ENCODE measurements at places on chromosomes 2 and 18.
A peak's percentile ranks its signal among the peaks of the same experiment; 100 is the strongest.

DNA sequence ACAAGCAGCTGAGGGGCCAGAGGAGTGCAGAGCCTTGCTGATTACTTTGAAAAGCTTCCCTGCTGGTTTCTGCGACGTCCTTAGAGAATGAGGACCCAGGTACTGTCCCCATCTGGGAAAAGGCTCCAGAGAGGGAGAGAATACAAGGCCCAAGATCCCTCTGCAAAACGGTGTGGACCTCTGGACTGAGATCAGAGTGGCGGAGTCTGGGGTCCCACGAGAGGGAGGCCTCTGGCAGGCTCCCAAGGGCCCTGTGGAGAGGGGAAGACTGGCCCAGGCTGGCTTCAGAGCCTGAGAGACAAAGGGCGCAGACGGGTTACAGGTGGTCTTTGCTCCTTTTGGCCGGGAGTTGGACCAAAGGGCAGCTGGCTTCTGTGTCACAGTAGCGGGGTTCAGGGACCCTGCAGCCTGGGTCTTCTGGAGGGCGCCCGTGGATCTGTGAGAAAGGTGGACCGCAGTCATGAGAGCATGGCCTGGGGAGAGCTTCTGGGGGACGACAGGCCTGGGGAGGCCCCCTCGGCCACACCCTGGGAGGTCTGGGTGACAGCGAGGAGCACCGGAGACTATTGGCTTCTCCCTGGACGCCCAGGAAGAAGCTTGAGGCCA is 805 bp downstream of the SNORC start:
- DNase-seq, result no peak

DNA sequence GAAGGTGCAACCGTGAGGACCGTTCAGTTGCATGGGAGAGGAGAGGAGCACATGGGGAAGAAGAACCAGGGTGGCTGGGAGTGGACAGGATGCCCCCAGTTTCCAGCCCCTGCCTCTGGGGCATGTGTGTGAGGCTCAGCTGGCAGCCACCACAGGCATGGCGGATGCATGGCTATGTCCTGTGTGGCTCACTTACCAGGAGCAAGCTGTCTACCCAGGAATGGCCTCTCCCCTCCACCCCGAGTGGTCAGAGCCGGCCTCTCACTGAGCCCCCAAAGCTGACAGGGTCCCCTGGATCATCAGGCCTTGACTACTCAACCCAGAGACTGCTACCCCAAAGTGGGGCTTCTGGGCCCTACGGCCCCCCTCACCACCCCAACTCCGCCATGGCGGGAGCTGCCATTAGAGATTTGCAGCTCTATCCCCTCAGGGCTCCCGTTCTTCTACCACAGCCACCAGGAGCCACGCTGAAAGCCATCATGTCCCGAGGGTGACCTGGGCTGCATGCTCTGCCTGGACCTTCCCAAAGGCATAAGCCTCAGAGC is 65.3 kb downstream of the RHOB start:
- DNase-seq, result no peak

GRCh38 chr2:24301599-24301998 is 58.7 kb downstream of the ITSN2 start:
- no peak for DNase-seq

DNA sequence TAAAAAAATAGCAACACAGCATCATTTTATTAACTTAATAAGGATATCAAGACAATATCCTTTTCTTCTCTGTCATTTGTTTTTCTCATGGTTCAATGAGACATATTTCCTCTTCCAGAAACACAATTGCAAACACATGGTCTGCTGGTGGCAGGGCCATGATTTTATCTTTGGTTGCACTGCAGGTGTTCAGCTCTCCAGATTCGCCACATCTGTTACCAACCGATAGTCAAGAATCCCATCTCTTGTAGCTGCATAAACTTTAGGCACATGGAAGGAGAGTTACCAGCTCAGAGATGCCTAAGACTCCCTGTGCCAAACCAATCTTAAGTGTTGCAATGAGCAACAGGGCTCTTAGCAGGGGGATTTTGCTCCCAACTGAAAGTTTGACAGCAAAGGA is 1303.2 kb upstream of the CELF4 start:
- DNase-seq, result no peak

DNA sequence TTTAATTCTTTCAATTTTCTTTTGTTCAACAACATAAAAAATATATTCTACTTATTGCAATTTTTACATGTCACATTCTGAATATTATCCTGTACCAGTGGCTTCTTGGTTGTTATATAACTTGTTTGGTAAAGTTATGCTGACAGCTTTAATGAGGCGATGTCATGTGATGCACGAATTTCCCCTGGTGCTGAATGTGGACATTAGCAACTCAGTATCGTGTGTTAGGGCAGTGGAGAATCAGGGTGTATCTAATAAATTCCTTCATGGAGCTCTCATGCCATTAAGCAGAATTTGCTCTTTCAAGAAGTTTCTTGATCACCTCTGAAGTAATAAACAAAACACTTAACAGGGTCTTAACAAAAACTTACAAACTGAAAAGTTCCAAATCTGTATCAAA is 99.6 kb upstream of the DNMT3A start:
- no peak for DNase-seq

- DNase-seq, result no peak
Measured at GRCh38 chr2:224777559-224777930, 61.4 kb upstream of the CCDC195 start.

DNA sequence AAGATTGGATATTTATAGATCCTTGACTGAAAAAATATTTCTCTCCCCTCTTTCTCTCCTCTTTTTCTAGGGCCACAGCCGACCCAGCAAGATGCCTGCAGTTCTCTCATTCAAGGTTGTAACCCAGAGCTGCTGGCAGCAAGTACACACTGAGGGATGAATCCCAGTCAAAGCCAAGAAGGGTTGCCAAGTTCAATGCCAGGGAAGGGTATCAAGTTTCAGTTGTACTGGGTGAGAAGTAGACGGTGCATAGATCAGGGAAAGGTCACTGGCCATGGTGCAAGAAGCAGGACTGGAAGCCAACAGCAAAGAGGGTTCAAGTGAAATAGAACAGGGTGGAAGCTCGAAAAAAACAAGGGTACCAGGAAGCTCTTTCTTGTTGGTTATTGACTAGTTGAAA is 170.2 kb downstream of the NRP2 start:
- DNase-seq, result no peak

GRCh38 chr2:198368089-198368488 is 563.7 kb downstream of the PLCL1 start:
- no peak for DNase-seq

- no peak for DNase-seq
Measured at GRCh38 chr18:52200921-52201663, 138.9 kb upstream of the DCC start.

- DNase-seq, result no peak
Measured at GRCh38 chr2:170177950-170178781, at the start of gene MYO3B. TSS of gene MYO3B (plus strand) at chr2:170178147. CDS start at chr2:170178288, 141 bp downstream.

DNA sequence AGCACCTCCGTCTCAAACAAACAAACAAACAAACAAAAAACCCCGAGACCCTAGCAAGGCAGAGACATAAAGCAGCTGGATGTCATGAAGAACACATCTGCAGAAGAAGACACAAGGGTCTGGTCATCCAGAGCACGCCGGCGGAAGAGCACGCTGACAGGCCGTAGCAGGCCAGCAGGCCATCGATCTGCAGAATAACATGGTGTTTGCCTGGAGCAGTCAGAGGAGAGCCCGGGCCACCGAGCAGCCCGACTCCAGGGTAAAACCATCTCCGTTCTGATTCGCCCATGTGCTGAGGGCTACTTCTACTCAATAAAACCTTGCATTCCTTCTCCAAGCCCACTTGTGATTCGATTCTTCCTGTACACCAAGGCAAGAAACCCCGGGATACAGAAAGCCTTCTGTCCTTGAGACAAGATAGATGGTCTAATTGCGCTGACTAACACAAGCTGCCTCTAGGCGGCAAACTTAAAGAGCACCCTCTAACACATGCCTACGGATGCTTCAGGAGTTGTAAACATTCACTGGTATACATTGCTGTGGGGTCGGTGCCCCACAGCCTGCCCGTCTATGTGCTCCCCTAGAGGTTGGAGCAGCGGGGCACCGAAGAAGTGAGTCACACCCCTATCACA is 549.8 kb upstream of the NRXN1 start:
- DNase-seq, result no peak

- no peak for DNase-seq
Measured at GRCh38 chr2:226641008-226641407, 158.6 kb downstream of the IRS1 start.

GRCh38 chr2:31328026-31328425 is 86.5 kb downstream of the XDH start:
- no peak for DNase-seq

GRCh38 chr2:66696374-66696773 is 261.4 kb downstream of the MEIS1 start:
- no peak for DNase-seq

- DNase-seq, result no peak
Measured at GRCh38 chr2:120662746-120663145, 72.9 kb upstream of the GLI2 start.

GRCh38 chr2:150234787-150235446 is 252.6 kb downstream of the RND3 start:
- DNase-seq, result no peak

GRCh38 chr2:157830696-157831570 is 45.2 kb downstream of the ACVR1 start:
- no peak for DNase-seq

DNA sequence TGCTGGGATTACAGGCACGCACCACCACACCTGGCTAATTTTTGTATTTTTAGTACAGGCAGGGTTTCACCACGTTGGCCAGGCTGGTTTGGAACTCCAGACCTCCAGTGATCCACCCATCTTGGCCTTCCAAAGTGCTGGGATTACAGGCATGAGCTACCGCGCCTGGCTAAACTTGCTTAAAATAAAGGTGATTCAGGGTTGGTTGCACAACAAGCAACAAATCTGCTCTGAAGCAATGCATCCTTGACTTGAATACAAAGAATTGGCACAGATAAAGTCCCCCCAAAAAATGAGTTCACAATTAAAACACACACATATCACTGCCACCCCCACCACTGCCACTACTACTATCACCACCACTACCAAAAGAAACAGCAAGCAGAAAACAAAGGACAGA is 34.9 kb downstream of the CCDC88A start:
- DNase-seq, result no peak

- DNase-seq, result peak; percentile 28
Measured at GRCh38 chr18:48925491-48925780, 25.3 kb downstream of the SMAD7 start.

GRCh38 chr2:126145752-126146151 is 510.2 kb upstream of the GYPC start:
- no peak for DNase-seq

- peak; percentile 62 for DNase-seq
Measured at GRCh38 chr2:12935796-12936195, 219.1 kb downstream of the TRIB2 start.

- DNase-seq, result no peak
Measured at GRCh38 chr2:88451811-88452564, 505 bp downstream of the FOXI3 start.

DNA sequence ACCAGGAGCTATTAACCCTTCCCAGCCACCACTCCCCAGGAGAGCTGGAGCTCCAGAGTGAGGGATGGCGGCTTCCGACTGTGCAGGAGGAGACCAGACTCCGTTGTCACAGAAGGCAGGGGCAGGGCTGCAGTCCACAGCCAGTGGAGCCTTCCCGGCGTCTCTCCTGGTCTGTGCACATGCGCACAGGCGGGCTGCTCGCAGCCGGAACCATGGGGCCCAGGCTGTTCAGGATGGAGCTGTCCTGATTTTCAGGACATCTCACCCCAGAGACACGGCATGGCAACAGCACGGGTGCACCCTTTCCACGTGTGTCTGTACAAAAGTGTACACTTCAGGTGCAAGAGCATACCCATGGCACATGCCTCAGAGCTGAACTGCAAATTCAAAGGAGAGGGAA is 28.9 kb downstream of the EIPR1 start:
- no peak for DNase-seq

- no peak for DNase-seq
Measured at GRCh38 chr2:133605766-133606137, 37.5 kb upstream of the NCKAP5 start.

GRCh38 chr2:198297350-198297749 is 493.0 kb downstream of the PLCL1 start:
- no peak for DNase-seq

GRCh38 chr2:3650140-3650920 is 7.7 kb upstream of the ALLC start:
- no peak for DNase-seq

DNA sequence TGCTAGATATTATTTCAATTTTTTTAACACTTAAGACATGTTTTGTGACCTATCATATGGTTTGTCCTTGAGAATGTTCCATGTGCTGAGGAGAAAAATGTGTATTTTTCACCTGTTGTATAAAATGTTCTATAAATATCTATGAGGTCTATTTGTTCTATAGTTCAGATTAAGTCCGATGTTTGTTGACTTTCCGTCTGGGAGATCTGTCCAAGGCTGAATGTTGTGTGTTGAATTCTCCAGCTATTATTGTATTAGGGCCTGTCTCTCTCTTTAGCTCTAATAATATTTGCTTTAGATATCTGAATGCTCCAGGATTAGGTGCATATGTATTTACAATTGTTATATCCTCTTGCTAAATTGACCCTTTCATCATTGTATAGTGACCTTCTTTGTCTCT is 144.1 kb downstream of the NYAP2 start:
- no peak for DNase-seq

DNA sequence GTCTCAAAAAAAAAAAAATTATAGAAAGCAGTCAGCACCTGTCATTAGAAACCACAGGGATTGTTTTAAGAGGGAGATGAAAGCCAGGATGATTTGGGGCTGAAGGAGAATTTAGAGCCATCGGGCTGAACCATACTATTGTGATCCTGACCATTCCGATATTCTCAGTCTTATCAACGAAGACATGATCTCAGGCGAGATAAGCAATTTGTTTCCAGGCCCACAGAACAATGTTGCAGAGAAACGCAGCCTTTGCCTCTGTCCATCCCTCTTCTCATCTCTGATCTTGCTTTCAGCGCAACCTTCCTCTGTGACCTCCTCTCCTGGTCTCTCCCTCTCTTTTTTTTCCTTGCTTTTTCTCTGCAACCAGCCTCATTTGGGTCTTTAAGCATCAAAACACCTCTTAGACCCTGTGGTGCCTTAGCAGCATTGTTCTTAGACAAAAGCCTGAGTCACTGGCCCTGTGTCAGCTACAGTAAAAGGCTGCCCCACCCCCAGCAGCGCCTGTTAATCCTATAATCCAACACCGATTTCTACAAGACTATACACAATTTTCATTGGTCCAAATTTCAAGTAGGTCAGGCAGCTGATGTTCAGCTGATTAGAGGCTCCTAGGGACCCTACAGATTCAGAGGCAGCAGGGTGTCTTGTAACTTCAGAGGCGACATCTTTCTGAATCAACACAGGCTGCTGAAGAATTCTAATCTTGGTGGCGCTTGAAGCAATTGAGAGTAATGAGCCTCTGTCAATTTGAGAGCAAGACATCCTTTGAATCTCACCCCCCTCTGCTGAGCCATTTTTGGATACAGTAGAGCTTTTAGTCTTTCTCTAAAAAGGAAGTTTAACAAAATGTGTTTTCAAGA is 206.0 kb downstream of the NCK2 start:
- DNase-seq, result no peak

DNA sequence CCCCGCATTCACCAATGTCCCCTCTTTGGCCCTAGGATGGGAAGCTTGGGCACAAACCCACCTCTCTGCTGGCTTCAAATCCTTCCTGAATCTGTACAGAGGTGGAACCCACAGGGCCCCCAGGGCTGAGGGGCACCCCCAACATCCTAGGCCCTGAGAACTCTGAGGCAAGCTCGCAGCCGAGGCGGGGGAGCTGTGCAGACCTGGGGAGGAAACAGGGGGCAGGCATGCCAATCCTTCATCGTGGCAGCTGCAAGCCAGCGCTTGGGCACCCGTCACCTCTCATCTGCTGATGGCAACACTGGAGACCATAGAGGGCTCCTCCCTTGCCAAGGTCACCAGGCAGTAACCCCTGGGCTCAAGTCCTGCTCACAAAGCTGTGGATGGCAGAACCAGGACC is 10.8 kb downstream of the ECEL1 start:
- DNase-seq, result no peak
